ENCODE measurements at places on chromosomes 12 and 14.

- DNase-seq: no peak
Observed at GRCh38 chr14:61706096-61706690, 10.9 kb downstream of the HIF1A start.

GRCh38 chr12:69508621-69509020 lies 38.4 kb downstream of the FRS2 start:
- DNase-seq: no peak

GRCh38 chr12:4621511-4621910 lies 27.3 kb downstream of the AKAP3 start:
- DNase-seq: no peak

DNA sequence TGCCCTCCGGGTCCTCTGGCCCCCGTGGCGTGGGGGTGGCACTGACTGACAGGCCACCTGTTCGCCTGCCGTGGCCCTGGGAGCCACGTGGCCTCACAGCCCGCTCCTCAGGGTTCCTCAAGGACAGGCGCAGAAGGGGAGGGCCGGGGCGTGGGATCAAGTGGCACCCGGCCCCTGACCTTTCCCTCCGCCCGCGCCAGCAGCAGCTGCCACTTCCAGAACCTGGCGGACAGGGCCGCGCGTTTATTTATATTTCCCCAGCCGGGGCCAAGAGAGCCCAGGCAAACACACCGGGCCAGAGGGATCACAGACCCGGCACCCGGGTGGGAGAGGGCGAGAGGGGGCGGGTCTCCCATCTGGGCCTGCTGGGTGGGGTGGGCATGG lies 92.6 kb downstream of the RFLNA start:
- DNase-seq: no peak

GRCh38 chr12:61137677-61138414 lies 1122.4 kb upstream of the USP15 start:
- no peak for DNase-seq

DNA sequence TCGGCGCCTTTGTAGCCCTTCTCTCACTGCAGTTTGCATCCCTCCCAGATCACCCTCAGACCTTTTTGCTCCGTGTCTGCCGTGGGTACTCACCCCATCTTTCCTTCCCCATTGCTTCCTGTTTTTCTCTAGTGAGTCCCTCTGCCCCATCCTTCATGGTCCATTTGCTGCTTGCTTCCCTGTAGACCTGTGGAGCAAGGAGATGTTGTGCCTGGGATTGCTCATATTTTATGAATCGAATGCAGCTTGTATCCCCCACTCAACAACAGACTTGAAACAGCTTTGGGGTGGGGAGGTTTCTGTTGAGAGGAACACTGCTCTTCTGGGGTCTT lies 661 bp downstream of the DENR start:
- DNase-seq: no peak

DNA sequence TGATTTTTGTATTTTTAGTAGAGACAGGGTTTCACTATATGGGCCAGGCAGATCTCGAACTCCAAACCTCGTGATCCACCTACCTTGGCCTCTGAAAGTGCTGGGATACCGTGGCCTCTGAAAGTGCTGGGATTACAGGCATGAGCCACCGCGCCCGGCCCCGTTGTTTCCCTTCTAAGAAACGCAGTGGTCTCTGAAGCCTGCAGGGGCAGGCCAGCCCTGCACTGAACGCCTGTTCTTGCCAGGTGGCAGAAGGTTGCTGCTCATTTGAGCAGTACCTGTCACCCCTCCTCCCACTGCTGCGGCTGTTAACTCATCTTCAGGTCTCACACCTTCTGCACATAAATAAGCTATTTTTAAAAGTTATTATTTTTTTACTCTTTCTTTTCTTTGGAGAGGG lies 24.3 kb downstream of the GPRC5A start:
- peak; percentile 79 for DNase-seq

- no peak for DNase-seq
Observed at GRCh38 chr12:131693149-131693548, 17.7 kb upstream of the SFSWAP start.

- peak; percentile 93 for DNase-seq
Observed at GRCh38 chr14:53355581-53356112, 202.5 kb upstream of the DDHD1 start.

DNA sequence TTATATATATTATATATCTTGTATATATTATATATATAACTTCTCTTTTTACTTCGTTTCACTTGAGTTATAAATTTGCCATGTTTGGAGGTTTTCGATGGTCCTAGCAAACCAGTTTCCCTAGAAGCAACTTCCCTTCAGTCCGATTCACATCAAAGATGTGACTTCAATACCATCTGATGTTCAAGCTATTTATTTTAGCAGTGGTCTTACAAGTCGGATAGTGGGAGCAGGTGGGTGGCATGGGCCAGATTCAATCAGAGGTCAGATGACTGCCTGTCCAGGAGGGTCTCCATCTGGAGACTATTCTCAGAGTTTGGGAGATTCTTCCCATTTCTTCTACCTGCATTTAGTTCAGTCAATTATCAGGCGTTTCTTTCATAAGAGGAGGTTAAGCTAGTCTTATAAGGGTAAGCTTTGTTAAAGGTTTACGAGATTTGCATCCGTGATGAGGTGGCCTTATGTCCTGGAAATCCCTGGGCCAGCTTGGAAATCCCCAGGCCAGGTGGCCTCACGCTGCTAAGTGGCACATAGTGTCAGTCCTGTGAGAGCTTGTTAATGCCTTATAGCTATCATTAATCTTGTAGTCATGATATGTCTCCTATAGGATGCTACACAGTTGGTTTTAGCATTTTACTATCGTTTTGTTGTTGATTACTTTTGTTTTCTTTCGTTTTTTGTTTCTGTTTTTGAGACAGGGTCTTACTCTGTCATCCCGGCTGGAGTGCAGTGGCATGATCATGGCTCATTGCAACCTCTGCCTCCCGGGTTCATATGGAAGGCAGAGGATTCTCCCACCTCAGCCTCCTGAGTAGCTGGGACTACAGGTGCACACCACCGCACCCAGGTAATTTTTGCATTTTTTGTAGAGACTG lies 145.8 kb downstream of the BICD1 start:
- no peak for DNase-seq

DNA sequence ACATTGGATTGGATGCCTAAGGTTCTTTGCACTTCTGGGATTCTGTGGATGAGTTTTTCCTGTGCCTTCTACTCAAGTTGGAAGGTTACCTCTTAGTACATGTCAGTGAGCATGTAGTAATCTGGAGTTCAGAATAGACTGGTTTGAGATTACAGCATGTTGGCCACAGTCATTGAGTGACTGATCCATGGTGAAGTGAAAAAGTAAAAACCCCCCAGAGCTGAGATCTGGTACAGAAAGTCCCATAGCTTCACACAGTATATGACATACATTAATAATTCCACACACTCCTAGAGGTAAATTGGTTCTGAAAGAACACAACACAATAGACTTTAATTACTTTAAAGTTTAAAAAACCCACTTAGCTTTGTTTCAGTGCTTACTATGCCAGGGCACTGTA lies 11.9 kb upstream of the CCND2 start:
- DNase-seq: peak; percentile 4

- DNase-seq: peak; percentile 88
Observed at GRCh38 chr14:89455412-89455811, 38.4 kb upstream of the FOXN3 start.

DNA sequence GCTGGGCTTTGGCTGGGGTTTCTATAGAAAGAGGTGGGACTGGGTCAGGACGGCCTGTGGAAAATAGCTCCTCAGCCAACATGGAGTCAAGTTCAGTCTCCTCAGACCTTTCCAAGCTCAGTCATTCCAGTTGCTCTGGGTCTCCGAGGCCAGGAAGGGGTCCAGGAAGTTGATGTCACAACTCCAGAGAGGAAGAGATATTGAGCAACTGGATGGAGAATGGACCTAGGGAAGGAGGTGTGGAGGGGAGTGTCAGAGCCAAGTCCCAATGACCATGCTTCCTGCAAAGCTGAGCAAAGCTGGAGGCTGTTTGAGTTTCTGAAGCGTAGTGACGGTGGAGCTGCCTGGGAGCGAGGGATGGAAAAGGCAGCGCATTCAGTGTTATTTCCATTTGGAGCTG lies 86.1 kb downstream of the SLC24A4 start:
- no peak for DNase-seq

GRCh38 chr12:67925552-67925951 lies 63.7 kb upstream of the IFNG-AS1 start:
- no peak for DNase-seq

- peak; percentile 91 for DNase-seq
Observed at GRCh38 chr12:107091989-107092641, 1.2 kb downstream of the CRY1 start.

DNA sequence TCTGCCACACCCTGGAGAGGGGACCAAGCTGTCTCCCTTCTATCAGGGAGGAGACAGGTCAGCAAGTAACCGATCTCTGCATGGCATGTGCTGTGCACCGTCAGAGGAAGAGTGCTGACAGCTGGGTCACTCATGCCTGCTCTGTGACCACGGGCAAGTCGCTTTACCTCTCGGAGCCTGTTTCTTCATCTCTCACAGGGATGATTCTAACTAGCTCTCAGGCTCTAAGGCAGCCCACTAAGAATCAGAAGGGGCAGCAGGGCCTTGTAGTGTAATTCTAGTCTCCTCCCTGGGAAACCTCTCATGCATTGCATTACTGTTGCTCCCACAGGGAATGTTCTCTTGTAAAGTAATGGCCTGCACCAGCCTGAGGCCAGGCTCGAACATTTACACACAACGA lies 11.9 kb downstream of the CD9 start:
- DNase-seq: peak; percentile 75

- no peak for DNase-seq
Observed at GRCh38 chr14:61329478-61330051, 8.2 kb downstream of the PRKCH start.

DNA sequence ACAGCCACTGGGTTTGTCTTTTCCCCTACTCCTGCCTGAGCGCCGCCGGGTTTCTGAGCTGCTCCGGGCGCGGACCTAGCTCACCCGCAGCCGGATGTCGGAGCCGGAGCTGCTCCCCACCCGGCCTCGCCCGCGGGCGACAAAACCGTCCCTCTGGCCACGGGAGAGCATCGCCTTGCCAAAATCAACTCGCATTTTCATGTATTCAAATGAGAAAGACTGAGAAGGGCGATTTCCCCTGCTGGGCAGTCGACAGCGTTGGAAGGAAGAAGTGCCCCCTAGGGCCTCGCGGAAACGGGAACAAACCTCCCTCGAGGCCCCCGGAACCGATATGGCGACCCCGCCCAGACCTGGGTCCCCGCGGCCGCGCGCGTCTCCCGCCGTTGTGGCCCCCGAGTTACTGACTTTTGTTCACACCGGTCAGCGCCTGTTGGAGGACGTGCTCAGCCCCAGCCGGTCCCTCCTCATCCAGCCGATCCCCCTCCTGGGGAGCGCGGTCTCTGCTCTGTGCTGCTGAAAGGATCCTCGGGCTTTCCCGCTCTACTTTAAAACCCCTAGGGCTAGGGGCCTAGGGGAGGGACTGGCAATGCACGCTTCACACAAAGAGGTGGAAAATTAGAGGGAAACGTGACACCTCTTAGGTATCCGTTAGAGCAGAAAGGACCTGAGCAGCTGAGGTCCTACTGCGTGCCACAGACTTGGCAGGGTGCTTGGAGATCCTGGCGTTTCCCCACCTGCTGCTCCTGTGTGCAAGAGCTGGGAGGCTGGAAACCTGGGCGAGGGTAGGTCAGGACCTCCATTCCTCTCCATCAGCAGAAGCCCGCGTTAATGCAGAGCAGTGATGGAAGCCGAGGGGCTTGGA lies 4.3 kb downstream of the TTC6 start:
- no peak for DNase-seq

DNA sequence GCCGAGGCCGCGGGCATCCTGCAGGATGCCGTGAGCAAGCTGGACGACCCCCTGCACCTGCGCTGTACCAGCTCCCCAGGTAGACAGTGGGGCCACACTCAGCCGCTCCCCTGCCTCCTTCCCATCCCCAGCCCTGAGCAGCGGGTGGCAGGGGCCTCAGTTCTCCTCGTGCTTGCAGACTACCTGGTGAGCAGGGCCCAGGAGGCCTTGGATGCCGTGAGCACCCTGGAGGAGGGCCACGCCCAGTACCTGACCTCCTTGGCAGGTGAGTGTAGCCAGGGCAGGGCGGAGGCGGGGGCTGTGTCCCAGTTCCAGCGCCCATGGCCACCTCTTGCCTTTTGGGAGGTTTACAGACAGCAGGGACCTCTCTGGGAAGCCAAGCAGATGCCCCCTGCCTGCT lies 22.9 kb downstream of the HIP1R start:
- no peak for DNase-seq

GRCh38 chr14:60346706-60347105 lies 97.7 kb downstream of the PPM1A start:
- DNase-seq: peak; percentile 57

- peak; percentile 94 for DNase-seq
Observed at GRCh38 chr12:89225401-89225800, 126.9 kb downstream of the DUSP6 start.

Data from islet precursor cell (in vitro differentiated cells).